IPS-NIHi11 (cell line): ENCODE measurements at places on chromosomes 2 and 18.

- DNase-seq, result no peak
These were observed 6.8 kb upstream of the TEX51 start for GRCh38 chr2:126891681-126892500.

DNA sequence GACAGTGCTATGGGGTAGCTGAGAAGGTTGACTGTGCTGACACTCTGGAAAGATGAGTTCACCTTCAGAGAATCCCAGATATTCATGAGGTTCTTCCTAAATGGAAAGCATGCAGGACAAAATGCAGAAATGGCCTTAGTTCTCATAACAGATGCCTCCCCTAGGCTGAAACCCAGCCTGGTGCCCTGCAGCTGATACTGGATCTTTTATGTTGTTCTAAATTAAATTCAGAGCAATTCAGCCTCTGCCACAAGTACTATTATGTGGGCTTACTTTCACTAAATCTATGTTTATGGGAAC, 172.0 kb upstream of the SERPINE2 start:
- no peak for DNase-seq

DNA sequence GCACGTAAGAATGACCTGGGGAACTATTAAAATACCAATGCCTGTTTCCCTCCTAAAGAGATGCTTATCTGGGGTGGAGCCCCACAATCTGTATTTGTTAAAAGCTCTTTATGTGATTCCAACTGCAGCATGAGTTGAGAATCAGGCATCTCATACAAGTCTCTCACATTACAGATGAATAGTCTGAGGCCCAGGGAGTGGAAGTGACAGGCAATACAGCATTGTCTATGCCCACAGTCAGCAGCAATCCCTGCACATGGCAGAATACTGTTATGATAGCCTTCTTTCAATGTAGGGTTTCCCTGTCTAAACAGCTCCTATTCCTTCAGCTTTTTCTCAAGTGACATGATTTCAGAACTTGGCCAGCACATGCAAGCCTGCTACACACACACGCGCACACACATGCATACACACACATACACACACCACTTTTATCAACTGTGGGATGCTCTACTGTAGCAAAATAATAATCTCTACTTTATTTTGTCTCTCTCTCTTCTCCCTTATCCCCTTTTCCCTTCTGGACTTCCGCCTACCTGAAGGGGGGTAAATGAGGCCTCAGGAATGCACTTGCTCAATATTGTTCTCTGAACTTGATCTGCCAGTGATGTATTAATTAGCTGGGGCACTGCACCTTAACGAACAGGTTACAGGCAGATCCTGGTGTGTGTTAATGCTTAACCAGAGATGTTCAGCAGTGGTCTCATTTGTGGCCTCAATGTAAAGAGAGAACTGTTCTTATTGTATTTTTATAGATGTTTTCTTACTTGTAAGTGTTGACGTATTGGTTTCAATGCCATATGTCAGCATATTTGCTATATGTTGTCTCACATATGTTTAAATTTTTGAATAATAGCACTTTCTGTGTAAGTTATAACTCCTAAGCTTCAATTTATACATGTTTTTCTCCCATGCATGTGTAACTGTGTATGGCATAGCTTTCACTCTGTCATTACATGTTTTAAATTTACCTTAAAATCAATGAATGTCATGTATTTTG, 116.0 kb downstream of the SETBP1 start:
- DNase-seq, result no peak

DNA sequence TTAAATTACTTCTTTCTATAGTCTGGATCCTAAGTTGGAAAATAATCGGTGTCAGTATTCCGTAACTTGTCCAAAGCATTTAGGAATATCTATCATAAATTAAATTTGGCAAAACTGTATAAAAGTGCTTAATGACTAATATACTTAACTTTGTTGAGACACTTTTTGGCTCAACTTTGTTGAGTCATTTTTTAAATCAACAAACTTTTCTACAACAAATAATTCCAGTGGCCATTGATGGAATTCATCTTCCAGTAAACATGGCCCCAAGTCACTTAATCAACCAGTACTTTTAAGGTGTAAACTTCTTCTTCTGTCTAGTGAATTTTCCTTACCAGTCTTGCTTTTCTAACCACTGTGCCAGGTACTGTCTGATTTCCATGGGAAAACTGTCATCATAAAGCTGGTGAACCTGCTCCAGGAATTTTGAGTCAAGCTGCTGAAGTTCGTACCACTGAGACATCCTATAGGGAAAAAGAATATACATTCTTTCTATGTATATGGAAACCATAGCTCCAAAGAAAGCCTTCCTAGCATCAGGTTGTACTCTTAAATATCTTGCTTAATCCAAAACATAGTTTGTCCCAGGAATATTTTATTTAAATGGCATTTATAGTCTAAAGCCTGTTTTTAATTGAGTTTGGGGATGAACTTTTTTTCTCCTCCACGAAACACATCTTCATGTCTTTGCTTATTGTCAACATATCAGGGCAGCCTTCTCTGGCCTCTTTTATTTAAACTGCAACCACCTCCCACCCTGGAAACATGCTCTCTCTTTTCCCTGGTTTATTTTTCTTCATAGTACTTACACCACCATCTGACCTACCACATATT, 4.2 kb downstream of the STAT1 start:
- no peak for DNase-seq

DNA sequence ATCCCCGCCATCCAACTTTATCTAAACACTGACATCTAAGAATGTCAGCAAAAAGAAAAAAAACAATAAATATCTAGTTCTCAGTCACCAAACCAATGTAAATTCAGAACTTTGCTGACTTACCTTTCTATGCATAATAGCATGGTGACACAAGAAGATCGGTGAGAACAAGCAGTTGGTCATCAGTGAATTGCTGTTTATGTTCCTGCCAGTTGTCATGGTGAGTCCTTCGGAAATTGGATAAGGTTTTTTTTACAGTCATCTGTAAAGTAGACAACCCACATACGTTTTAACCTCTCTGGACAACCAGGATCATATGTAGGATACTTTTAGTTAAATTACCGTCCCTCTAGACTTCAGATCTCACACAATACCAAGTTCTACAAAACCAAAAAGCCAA, 6.2 kb upstream of the GPR75 start:
- DNase-seq, result no peak

DNA sequence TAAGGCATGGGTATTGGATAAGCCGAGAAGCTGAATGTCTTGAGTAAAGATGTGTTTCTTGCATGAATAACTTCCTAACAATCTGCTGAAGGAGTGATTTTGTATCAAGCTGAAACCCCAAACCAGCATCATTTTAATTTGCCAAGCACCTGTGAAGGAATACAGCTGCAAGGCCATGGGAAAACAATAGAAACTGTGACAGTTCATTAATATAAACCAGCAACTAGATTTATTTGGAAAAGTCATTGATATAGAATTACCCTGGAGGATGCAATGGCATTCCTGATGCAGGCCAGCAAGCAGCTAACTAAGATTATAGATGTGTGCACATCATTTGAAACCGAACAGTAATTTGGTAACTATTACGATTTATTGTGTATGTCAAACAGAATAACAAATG, 155.7 kb upstream of the TCF4 start:
- DNase-seq, result no peak

DNA sequence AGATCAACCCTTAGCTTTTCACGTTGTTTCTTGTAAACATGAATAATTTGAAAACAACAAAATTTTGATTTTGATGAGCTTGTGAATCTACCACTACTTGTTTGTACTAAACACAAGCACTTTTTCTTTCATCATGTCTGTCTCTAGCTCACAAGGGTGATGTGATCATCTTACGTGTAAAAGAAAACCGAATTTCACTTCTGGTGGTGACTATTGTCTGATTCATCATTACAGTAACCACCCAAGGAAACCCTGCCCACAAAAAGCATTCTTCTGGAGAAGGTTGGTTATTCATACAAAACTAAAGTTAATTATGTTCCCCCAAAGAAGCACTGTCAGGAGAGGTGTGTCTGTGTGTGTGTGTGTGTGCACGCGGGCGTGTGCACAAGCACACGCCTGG, 285.4 kb downstream of the ZNF516 start:
- no peak for DNase-seq

GRCh38 chr2:147204102-147204501, 640.7 kb upstream of the ACVR2A start:
- no peak for DNase-seq

DNA sequence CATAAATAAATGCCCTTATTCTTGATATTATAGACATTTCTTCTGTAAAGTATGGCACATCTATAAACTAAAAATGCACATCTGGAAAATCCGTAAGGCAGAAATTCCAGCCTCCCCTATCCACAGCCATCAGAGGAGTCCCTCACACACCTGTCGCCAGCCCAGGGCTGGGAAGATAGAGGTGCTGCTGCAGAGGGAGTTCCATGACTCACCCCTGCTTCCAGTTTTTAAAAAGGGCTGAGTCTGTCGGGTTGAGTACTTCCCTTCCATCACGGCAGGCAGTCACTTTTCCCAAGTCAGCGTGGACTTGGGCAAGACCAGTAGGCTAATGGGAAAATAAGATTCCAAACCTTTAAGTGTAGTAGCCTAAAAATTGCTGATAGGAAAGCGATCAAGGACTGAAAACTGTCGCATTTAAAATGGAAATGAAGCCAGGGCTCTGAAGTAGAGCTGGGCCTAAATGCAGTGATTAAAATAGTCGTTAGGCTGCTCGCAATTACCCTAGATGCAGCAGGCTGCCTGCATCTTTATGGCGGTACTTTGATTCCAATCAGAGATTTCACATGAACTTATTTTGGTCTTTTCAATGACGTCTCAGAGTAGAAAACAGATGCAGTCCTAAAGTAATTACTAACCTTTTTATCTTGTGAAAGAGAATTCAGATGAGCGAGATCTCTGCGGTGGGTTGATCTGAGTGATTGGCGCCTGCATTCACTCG, 280.5 kb downstream of the AGAP1 start:
- peak; percentile 29 for DNase-seq

DNA sequence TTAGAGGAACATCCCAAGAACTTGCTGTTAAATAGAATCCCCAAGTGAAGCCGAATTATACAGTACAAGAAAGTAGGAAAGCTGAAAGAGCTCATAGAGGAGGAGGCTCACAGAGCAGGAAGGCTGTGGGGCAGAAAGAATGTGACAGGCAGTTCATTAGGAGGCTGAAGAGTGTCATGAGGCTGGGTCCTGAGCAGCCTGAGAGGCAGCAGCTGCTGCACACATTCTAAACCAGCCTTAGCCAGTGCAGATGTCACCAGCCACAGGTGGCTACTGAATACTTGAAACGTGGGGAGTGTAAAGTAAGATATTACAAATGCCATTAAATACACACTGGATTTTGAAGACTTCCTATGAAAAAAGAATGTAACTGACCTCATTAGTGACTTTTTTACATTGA, 490.2 kb upstream of the KLHL29 start:
- no peak for DNase-seq

DNA sequence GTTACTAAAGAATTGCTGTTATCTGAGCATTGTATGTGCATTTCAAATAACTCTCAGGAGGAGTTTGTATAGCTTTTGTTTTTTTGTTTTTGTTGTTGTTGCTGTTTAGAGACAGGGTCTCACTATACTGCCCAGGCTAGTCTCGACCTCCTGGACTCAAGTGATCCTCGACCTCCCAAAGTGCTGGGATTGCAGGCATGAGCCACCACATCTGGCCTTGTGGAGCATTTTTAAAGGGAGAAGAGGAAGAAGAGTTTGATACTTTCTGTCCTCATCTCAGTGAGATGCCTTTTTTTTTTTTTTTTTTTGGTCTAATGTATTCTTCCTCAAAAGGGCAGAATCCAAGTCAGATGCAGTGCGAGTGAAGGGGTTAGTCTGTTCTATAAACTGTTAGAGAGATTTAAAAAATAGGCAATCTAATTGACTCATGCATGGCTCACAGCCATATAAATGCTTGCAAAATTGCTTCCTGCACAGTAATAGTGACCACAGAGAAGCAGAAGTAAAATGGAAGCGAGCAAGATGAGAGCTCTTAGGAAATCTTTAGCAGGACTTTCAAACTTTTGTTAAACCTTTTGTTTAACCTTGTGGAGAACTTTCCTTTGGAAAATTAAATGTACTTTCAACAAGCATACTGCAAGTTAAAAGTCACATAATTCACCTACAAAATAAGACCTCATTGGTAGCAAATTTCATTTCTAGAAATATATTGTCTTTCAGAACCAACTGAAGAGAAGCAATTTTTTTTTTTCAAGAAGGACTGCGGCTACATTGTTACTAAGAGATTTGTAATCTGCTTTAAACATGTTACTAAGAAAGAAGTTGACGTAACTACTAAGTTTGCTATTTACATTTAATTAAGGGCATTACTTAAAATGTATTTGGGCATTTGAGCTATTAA, 52.3 kb upstream of the ROCK1 start:
- no peak for DNase-seq

DNA sequence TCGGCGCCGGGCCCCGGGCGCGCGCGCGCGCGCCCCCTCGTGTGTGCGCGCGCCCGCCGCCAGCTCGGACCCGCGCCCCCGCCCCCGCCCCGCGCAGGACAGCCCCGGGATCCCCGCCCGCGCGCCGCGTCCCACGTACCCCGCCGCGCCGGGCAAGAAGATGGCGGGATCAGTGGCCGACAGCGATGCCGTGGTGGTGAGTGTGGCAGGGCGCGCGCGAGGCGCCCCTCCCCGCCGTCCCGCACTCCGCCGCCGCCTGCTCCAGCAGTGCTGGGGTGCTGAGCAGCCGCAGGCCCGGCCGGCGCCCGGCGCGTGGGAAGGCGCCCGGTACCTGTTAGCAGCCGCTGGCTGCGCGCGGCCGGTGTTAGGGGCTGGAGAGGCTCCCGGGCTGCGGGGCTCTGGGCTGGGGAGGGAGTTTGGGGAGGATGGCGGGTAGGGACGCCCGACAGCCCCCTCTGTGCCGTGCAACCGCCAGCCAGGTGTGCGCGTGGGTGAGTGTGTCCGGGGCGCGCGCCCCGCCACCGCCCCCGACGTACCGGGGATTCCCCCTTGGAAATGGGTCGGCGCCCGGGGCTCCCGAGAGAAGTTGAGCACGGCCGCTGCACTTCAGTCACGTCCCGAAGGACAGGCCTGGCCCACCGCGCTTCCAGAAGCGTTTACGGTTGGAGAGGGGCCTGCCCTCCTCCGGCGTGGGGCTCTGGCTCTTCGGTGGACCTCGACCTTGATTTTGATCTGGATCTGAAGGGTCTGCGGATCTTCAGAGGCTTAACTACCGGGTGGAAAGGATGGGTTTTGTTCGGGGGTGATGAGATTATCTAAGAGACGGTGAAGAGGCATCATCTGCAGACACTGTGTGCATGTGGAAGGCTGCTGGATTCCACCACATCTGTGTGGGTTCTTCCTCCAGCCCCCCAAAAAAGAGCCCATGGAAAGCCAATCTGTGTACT, 697 bp downstream of the LGALSL start:
- peak; percentile 92 for DNase-seq
